Stimulated activated CD8-positive, alpha-beta memory T cell treated with anti-CD3 and anti-CD28 coated beads, Interleukin-4, amount 100 ng/mL, for 1 hour (primary cell): ENCODE measurements at places on chromosomes 4 and X.

DNA sequence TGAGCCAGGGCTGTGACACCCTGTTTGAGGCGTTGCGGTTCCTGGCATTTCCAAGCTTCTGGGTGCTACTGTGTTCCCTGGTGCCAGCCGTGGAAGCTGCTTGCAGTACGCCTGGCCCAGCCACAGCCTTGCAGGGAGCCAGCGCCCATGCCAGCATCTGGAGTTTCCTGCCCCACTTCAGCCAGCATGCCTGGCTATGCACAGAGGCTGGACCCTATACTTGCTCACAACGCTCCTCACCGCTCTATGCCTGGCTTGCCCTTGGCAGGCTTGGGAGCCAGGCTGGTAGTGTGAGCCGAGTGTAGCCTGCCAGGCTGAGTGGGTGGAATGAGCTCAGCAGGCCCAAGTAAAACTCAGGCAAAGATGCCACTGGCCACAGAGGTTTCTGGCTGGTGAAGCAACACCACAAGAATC, 22.4 kb downstream of the PRRG1 start:
- no peak for DNase-seq

DNA sequence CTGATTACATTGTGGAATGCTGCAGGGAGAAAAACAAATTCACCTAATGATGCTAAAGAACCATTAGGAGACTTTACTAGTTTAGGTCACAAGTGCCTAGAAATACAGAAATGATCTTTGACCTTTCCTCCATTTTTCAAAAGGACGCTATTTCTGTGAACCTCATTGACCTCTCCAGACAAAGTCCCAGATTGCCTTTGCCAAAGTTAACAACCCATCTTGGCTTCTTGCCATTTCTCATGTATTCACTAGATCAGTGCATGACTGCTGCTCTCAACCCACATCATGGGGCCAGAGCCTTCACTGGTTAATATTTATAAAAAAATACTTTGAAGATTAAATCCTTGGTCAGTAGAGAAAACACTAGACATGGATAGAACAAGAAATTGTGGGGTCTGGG, 19.9 kb upstream of the AR start:
- no peak for DNase-seq

DNA sequence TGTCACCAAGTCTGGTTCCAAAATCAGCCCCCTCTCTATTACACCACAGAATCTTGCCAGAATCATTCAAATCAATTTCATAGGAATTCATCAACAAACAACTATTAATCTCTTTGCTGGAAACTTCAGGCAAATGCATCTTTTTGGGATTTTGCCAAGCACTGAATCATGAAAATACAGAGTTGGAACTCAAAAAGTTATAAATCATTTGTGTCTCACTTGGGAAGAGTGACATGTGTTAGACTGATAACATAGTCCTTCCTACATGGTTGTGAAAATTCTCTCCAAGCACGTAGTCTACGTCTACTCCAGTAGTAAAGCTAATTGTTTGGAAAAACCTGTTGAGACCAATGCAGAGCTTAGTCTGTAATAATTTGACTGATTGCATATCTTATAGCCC, 19.0 kb downstream of the CXCL8 start:
- DNase-seq = no peak

- no peak for DNase-seq
These were observed 34.0 kb downstream of the LDOC1 start for GRCh38 chrX:141142946-141143345.

- no peak for DNase-seq
These were observed 6.1 kb downstream of the AKAP17A start for GRCh38 chrX:1597345-1598020.

- no peak for DNase-seq
These were observed 12.4 kb downstream of the EDNRA start for GRCh38 chr4:147493307-147493706.

DNA sequence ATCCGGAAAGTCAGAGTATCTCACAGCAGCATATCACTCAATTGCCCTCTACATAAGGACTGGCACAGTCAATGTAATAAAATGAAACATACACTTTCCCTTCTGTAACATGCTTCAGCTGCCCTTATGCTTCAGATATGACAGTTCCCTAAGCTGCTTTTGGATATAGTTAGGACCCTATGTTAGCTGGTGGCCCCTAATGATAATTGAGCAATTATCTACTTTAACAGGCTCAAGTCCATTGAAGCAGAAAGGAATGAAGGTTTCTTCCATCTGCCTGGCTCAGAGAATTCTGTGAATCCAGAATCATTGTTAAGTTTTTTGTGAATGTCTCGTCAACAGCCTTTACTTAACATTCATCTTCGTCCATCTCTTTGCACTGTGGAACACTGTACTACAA, 951.2 kb upstream of the DIAPH2 start:
- DNase-seq = no peak

DNA sequence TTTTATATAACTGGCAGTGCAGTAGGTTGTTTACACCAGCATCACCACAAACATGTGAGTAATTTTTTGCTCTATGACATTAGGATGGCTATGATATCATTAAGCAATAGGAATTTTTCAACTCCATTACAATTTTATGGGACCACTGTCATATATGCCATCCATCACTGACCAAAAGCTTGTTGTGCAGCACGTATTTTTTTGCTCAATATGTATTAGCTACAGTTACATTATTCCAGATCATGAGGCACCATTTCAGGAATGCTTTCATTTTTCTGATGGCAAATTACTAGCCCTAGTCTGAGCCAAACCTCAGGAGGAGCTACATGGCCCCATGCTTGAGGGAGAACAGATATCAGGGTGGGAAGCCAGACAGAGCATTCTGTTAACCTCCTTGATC, 56.8 kb upstream of the DCLK2 start:
- DNase-seq = no peak

DNA sequence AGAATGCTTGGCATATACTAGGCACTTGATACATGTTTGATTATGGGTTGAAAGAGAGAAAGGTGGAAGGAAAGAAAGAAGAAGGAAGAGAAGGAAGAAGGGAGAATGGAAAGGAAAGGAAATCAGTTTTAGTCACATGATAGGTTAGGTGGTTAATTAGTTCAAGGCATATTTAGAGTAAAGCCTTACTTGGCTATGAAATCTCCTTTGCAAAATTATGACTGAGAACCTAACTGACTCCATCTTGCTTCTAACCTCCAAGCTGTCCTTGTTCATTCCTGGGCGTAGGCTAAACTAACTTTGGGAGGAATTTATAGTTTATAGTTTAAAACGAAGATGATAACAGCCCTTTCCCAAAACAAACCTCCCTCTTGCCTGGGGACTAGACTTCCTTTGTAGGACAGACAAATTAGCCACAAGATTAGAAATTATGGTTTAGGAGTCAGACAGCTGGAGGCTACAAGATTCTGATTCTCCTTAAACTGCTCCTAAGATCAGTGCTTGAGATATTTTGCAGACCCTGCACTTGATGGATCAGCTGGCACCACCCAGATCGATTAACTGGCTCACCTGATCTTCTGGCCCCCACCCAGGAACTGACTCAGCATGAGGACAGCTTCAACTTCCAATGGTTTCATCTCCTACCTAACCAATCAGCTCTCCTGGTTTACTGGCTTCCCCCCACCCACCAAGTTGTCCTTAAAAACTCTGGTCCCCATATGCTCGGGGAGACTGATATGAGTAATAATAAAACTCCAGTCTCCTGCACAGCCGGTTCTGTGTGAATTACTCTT, 55.0 kb downstream of the TXK start:
- no peak for DNase-seq

GRCh38 chrX:23666282-23666681, 1.0 kb upstream of the PRDX4 start:
- no peak for DNase-seq

- no peak for DNase-seq
These were observed 42.7 kb downstream of the LHFPL1 start for GRCh38 chrX:112636951-112637581.

DNA sequence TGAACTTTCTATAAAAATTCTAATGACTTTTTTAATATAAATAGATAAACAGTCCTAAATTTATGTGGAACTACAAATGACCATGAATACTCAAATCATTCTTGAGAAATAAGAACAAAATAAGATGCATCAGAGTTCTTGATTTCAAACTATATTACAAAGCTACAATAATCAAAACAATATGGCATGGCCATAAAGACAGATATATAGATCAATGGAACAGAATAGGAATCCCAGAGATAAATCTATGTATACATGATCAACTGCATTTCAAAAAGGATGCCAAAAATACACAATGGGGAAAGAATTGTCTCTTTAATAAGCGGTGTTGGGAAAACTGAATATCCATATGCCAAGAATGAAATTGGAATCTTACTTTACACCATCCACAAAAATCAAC, 98.4 kb upstream of the IL15 start:
- DNase-seq = no peak

DNA sequence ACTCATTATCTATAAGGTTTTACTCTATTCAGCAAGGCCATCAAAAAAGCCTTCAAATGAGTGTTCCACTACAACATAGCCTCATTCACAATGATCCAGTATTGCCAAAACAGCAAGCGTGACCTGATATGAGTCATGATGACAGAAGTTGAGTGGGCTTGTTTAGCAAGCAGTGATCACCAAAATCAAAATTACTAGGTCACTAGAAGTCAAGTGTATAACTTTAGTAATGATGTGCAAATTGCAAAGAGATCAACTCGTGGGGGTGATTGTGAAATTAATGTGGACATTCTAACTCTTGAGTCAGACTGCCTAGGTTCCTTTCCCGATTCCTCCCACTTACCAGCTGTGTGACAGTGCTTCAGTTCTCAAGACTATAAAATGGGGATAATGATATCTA, 124.5 kb downstream of the CHM start:
- no peak for DNase-seq

DNA sequence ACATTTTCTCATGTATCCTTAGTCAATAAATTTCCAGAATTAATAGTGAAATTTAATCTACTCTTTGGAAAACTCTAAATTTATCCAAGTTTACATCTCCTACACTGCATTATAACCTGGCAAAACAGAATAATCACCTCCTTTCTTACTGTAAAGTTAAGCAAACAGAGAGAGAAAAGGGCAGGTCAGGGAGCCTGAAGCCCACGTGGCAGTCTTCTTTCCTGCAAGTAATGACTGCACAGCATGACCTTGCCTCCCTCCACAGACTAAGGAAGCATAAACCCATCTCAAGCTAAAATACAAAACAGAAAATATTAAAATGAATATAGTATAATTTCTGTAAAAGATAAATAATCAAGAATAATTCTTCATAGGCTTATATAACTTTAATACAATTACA, 1153.0 kb downstream of the C4orf33 start:
- DNase-seq = no peak

DNA sequence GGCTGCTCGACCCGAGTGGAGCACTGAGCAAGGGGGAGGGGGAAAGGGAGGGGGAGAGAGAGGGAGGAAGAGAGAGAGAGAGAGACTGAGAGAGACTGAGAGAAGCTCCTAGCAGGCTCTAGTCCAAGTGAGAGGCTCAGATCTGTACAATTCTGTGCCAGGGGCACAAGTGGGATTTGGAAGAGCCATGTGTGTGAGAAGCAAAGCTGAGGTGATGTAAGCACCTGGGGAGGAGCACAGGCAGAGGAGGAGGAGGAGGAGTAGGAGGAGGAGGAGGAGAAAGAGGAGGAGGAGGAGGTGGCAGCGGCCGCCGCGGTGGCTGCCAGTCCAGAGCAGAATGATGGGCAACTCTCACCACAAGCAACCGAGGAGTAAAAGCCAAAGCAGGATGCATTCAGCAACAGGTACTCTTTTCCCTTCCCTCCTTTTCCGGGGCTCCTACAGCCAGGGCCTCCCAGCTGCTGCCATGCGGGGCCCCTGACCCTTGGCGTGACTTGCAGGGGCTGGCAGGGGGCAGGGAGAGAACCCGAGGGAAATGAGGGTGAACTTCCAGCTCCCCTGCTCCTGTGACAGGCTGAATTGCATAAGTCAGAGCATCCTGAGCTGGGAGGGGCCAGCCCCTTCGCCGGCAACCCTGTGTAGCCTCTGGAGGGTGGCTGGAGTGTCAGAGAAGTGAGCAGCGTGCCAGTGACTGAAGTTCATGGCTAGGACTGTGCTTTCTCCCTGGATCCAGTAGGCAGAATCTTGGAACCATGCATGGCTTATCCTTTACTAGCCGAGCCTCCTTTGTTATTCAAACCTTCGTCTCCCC, 62.2 kb downstream of the RTL5 start:
- DNase-seq = no peak

GRCh38 chr4:57103051-57103450, 7.1 kb downstream of the IGFBP7 start:
- no peak for DNase-seq

DNA sequence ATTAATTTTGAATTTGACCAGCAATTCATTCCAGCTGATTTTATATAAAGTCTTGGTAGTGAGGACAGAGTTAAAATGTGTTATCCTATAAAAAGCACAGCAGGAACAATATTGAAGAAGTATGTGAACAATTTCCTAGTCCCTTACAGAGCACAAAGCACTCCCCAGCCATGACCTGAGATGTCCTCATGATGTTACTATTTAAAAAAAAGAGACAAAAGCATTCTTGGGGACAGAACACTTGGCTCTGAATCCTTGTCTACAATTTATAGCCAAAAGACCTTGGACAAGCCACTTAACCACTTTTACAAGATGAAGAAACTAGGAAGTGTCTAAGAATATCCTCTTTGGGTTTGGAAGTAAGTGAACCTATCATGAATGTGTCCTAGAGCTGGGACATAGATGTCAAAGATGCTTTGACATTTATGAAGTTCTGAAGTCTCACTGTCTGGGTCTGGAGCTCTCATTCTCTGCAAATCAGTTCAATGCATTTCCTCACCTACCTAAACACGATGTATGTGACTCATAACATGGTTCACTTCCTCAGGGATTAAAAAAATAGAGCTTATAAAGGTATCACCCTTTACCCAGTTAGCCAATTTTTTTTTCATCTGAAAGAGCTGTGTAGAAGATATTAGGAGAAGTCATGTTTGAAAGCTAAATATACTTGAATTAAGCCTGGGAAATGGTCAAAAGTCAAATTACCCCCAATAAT, 61.4 kb downstream of the IGFBP7 start:
- no peak for DNase-seq

- DNase-seq = no peak
These were observed 2.0 kb upstream of the ZDHHC9 start for GRCh38 chrX:129845616-129846190.

- DNase-seq = no peak
These were observed 51.9 kb upstream of the TADA2B start for GRCh38 chr4:6991249-6991648.

GRCh38 chr4:174716986-174717770, 111.9 kb downstream of the GLRA3 start:
- no peak for DNase-seq

DNA sequence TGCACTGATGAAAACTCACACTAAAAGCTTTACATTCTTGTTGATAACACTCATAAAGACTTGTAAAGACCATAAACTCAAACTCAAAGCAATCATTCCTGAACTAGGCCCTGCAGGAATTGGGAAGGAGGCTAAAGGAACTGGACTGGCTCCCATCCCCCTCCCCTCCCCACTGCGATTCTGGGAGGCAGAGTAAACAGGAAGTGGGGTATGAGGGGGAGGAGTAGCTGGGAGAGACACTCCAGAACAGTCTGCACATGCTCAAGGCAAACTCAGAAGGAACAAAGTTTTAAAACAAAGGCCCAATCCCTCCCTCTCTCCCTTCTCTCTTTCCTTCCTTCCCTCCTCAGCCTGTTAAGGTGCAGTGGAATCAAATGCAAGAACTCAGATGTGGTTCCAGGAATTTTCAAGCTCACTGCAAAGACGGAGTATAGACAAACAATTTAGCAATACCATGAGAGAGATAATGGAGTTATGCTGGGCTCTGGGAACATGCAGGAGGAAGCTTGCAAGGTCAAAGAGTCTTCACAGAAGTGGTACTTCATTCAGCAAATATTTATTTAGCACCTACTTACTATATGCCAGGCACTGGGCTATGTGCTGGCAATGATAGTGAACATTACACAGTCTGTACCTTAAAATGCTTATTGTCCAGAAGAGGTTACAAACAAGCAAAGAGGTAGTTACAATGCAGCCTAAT, 15.9 kb downstream of the MID1IP1 start:
- no peak for DNase-seq
